Activated T-helper 1 cell treated with anti-CD3 and anti-CD28 coated beads, Interleukin-12 subunit alpha, Interleukin-12 subunit beta, Interleukin-2, Interleukin-4 antibody, amounts not matched to agents 30 ng/mL and 10 ng/mL and 1 ng/mL, durations not matched to agents 14 hours and 24 hours and 36 hours (primary cell): ENCODE measurements at places on chromosomes 13 and 19.

- no peak for DNase-seq
Measured at GRCh38 chr13:100244431-100244830, 155.5 kb downstream of the PCCA start.

DNA sequence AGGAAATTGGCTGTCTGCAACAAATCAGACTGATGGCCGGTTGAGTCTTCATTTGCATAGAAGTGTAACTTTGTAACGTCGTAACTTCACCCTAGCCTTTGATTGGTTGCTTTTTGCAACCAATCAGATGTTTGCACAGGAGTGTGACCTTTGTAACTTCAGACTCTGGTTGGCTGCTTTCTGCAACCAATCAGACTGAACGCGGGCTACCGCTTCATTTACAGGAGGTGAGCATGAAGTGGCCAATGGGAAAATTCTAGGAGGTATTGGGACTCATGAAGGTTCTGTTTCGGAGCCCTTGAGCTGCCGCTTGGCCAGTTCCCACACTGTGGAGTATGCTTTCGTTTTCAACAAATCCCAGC is 441 bp upstream of the ZNF559 start:
- peak; percentile 28 for DNase-seq

- DNase-seq = no peak
Measured at GRCh38 chr19:28044477-28044876, 1168.5 kb downstream of the UQCRFS1 start.

GRCh38 chr13:98731038-98731437 is 21.4 kb downstream of the SLC15A1 start:
- no peak for DNase-seq

- DNase-seq = no peak
Measured at GRCh38 chr13:34019870-34020269, 201.9 kb downstream of the RFC3 start.

DNA sequence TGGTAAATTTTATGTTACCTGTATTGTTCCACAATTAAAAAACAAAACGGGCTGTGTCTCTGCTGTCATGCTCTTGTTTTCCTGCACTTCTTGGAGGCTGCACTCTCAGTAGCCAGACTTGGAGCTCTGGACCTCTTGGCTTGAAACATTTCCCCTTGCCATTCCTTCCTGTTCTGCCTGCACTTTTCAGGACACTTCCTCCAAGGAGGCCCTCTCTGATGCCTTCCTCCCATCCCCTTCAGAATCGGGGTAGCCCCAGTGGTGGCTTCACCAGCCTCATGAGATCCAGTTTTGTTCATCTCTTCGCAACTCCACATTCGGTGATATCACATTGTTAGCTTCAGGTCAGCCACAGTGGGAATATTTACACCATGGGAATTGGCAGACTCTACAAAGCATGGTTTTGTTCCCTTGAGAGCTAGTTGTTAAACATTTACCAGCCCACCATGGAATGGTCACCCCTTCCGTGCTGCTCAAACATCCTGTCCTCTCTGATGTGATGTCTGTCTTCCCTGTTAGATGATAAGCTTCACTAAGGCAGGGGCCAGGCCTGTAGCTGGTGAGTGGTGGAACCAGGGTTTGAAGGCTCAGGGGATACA is 40.2 kb upstream of the PEG3 start:
- DNase-seq = no peak

DNA sequence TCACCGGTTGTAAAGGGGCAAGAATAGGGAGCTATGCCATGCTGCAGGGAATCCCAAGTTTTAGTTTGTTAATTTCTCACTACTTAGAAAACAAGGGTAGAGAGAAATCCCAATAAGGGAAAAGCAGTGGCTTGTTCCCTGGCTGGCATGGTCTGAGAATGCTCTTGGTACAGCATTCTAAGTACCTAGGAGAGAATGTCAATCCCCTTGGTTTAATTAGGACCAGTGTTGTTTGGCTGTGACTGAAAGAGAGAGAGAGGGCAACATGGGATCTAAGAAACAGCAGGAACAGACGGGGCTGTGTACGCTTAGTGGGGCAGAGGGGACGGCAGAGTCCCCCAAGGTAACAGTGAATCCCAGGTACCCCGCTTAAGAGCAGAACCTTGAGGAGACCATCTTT is 228.8 kb downstream of the PCDH9 start:
- DNase-seq = no peak

DNA sequence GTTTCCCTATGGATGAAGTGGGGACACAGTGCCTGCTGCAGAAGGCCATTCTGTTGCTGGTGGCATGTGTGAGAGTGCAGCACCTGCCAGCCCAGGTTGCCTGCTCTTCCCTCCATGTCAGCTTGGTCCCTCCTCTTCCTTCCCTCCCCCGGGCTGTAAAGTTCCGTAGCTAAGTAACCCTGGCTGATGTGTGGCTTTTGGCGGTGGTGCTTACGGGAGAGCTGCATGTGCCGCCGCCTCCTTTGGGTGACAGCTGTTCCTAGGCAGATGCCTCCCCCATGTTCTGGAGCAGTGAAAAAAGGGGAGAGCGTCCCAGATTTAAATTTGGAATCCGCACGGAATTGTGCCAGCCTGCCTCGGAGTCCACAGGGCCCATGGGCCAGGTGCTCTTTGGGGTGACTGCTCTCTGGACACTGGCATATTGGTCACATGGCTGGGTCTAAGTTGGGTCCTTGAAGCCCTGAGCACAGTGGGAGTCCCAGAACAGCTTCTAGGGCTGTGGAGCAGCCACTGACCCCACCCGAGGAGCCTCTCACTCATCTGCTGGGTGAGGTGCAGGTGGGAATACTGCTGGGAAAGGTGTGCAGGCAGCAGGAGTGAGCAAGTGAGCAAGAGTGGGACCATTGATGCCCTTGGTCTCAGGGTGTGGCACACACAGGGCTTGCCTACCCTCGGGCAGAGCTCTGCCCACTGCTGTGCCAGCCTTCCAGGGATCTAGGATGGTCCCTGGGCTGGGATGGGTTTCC is 33.1 kb upstream of the ZNF536 start:
- DNase-seq = no peak

GRCh38 chr13:70424428-70424827 is 316.2 kb upstream of the KLHL1 start:
- DNase-seq = no peak

- no peak for DNase-seq
Measured at GRCh38 chr19:30423481-30423880, 51.3 kb downstream of the ZNF536 start.

- DNase-seq = peak; percentile 42
Measured at GRCh38 chr19:7870571-7871436, 3.4 kb downstream of the PRR36 start.

GRCh38 chr13:35768551-35768950 is 292.1 kb upstream of the MAB21L1 start:
- DNase-seq = no peak

DNA sequence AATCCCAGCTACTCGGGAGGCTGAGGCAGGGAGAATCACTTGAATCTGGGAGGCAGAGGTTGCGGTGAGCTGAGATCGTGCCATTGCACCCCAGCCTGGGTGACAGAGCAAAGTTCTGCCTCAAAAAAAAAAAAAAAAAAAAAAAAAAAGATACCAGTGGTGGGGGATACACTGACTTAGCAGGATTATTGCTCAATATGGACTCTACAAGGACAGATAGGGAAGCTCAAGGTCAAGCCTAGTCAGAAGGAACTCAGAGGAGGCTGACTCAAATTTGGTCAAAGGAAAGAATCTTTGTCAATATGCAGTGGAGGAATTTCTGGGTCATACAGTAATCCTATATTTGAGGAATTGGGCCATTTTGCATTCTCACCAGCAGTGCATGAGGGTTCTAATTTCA is 6.7 kb upstream of the DIAPH3 start:
- no peak for DNase-seq
